Gastroesophageal sphincter (tissue), 4 donors: ENCODE measurements at places on chromosomes 7 and 10.

GRCh38 chr7:74475243-74475986 is 21.7 kb downstream of the GTF2IRD1 start:
- no peak for ATAC-seq

- peak; percentile 88 for ATAC-seq
These were observed 766 bp upstream of the EIF3B start for GRCh38 chr7:2353936-2354185.

DNA sequence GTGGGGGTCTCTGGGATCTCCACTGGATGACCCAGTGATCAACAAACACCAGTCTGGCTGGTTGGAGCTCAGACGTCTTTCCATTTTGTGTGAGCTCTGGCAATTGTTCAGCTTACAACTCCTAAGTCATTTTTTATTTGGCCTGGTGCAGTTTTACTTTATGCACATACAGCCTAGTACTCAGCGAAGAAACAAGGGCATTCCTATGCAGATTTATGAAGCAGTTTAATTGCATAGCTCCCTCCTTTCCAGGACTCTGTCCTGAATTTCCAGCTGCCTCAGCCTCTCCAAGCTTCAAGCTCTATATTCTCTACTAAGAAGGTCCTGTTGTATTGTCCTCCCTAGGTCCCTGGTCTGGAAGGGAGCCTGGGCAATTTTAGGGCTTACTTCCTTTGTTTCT is 145.6 kb upstream of the GALNT17 start:
- ATAC-seq, result no peak

DNA sequence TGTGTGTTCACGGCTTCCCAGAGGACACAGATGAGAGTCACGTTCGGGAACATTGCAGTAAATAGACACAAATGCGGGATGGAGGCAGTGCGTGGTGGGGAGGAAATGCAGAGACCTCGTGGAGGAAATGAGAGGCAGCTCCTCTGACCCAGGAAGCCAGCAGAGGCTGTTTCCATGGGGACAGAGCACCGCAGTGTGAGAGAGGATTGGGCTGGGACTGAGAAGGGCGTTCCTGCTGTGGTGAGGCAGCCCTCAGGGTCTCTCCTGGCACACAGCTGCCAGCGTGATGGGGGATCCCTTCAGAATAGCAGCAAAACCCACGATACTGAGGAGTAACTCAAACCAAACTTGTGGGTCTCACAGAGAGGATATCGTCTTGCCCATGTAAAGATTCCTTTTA is 21.7 kb upstream of the BHLHA15 start:
- ATAC-seq, result no peak

DNA sequence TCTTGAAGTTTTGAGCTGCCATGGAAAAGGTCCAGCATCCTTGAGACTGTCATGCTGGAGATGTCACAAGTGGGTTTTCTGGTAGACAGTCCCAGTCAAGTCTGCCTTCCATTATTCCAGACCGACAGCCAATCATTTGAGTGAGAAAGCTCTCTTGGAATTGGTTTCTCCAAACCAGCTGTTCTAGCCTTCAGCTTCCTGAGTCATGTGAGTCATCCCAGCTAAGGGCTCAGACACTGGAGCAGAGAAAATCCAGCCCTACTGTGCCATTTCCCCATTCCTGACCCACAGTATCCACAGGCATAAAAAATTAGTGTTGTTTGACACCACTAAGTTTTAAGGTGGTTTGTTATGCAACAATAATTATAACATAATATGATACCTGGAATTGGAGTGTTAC is 219.0 kb downstream of the ADRA2A start:
- no peak for ATAC-seq

GRCh38 chr10:28985137-28985885 is 303.6 kb upstream of the LYZL1 start:
- no peak for ATAC-seq

- ATAC-seq, result no peak
These were observed 115.5 kb downstream of the ITIH5 start for GRCh38 chr10:7551289-7551688.

DNA sequence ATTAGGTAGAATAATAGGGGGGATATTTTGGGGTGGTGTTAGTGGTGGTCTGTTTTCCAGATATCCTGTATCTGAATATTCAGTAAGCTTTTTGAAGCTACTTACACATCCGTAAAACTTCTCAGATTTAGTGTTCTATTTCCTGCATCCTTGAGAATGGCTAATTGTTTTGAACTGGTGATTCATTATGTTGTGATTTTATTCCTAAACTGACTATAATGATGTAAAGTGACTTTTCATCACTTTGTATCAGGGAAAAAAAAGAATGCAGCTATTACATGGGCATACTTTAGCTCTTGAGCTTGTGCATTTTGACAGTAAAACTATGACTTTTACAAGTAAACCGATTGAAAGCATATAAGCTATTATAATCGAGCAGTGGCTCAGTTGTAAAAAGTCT is 18.2 kb downstream of the WAC start:
- ATAC-seq, result no peak

DNA sequence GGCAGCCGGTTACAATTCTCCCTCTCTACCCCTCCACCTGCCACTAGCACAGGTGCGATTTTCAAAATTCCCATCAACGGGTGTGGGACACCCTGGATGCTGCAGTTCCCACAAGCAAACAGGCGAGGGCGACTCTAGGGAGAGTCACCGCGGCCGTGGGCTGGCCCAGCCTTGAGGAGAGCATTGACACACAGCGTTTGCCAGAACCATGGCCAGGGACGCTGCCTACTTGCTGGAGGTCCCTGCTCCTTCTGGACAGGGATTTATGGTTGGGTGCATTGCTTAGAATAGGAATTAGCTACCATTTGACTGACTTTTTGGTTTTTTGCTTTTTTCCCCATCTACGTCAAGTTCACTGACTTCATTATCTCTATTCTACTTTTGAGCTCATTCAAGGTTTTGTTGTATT is 19.0 kb upstream of the CLDN4 start:
- peak; percentile 88 for ATAC-seq
